Stimulated activated CD4-positive, alpha-beta T cell treated with anti-CD3 and anti-CD28 coated beads, Interleukin-2, amount 100 ng/mL, for 48 hours (primary cell): ENCODE measurements at places on chromosomes 1 and 21.

- no peak for DNase-seq
Observed at GRCh38 chr1:65729259-65729658, 63.4 kb upstream of the PDE4B start.

- DNase-seq: no peak
Observed at GRCh38 chr1:46464915-46465314, 24.7 kb upstream of the DMBX1 start.

DNA sequence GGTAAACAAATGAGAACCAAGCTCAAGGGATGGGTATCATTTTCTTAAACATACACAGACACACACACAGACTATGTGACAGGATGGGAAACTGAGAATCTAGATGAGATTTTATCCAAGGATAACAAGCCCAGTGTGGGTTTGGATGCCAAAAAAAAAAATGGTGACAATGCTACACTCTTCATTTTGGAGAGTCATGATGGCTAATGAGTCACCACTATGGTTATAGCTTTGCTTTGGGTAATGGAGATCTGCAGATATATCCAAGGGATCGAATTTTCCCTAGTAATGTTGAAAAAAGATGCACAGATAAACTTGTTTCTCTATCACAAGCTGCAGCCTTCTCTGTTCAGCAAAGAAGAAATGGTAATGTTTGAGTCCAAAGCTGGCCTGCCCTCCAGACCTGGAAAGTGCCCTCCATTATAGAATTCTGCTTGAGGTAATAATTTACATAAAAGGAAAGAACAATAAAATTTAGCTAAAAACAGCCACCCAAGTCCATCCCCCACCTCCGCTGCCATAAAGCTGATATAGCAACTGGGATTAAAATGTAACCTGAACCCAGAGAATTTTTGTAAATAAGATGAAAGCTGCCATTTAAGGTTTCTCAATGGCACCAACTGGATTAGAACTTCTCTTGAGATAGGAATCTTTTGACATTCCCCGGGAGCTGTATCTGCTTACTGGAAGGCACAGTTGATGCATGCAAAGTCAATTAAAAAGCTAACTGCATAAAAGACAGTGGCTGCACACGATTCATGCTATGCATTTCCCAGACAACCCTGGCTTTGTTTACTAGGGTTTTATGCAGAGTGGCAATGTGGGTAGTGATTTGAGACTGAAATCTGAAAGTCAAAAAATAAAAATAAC lies 395.2 kb upstream of the LYPLAL1 start:
- DNase-seq: no peak

DNA sequence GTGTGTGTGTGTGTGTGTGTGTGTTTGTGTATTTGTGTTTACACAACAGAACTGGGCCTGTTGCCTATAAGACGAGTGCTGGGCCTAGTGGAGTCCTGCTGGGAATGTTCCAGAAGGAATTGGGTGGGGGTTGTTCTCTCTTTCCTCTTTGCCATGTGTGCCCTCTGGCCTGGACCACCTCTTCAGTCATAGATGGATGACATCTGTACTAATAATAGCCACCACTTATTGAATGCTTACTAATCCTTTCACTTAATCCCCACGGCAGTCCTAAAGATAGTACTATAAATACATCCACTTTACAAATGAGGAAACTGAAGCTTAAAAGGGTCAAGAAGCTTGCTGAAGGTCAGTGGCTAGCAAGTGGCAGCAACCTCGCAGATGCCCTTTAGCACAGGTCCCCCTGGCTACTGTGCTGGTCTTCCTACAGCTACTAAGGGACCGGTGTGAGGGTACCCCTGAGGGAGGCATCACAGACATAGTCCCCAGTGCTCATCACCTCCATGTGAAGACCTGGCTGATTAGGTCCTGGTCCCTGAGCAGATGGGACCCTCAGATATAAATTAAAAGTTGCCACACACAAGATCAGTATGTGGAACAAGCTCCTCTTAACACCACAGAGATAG lies 55.2 kb upstream of the KIF1B start:
- no peak for DNase-seq

DNA sequence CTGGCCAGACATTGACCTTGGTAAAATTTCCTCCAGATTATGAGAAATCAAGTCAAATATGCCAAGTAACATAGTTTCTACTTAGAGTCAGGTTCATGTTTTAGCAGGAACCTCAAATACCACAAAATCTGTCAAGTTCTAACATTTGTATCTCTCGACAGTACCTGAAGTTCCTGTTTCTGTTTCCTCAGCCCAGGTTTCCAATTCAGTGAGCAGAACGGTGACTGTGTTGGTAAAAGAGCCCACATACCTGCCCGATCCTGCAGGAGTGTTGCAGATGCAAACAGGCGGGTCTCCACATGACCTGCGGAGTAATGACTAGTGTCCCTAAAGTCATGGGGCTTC lies 57.9 kb upstream of the LGALS8 start:
- DNase-seq: no peak

DNA sequence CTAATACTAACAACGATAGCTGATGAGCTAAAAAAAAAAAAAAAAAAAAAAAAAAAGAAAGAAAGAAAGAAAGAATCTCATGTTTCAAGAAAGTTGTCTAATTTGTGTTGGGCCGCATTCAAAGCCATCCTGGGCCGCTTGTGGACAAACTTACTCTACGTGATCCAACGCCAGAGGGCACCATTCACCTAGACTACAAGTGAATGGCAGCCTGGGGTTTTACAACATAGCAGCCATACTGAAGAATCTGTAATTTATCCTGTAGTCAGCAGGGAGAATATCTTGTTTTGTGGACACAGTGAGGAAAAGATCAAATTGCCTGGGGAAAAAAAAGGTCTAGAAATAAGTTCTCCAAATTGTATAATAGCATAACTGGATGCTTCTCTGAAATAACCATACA lies 47.0 kb downstream of the CYP2J2 start:
- DNase-seq: peak; percentile 33

DNA sequence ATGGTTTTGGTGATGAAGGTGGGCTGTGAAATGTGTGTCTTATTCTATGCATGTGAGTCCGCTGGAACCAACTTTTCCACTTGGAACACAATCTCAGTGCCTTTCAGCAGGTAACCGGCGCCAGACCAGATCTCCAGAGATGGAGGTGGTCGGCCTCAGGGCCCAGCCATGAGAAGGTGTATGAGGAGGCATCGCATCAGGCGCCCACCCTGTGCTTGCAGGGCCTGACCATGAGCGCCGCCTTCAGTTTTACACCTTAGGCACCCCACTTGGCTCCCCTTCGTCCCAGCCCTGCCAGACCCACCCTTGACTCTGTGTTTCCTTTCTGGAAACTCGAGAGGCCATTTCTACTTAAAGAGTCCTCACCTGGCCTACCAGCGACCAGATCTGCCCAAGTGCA lies 48.6 kb upstream of the ATF3 start:
- no peak for DNase-seq

DNA sequence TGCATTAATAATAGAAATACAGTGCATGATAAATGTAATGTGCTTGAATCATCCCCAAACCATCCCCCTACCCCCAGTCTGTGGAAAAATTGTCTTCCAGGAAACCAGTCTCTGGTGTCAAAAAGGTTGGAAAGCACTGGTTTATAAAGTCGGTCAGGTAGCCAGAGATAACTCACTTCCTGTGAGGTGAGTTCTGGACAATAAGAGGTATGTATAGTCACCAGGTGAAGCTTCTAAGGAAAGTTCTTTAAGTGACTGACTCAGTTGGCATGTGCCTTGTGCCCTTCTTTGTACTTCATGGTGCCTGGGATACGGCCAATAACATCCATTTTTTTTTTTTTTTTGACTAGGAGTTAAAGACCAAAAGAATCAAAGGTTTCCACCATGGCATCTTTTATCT lies 103.7 kb downstream of the GPATCH2 start:
- no peak for DNase-seq

GRCh38 chr1:30748098-30748698 lies 9.4 kb downstream of the LAPTM5 start:
- DNase-seq: no peak

- DNase-seq: peak; percentile 88
Observed at GRCh38 chr1:12177999-12178441, 11.2 kb downstream of the TNFRSF1B start.

DNA sequence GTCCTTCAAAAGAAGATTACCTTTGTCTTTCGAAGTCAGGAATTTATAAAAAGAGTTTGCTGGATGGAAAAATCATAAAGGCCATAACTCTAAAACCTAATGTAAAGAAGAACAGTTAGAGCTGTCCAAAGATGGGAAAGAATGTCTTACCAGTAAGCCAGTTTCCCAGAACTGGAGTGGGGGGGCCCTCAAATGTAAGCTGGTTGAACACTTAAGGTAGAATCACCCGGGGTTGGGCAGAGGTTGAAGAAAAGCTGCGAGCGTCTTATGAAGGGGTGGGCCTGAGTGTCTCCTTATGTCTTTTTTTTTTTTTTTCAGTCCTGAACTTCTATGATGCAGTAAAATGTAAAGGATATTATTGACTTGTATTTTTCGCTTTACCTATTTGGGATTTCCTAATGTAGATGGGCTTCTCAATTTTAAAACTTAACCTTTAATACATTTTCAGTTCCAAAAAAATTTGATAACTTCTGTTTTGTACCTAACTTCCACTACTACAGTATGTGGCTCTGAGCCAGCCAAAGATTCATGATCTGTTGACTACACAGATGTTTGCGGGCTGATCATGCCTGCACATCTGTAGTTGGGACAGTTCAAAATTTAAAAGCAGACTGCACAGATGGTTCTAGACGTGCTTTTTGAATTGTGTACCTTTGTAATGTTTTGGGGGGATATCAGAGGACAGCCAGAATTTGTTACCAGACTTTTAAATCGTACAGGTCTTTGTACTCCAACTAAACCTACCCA lies 43.6 kb downstream of the NFYC start:
- DNase-seq: no peak

GRCh38 chr1:102110586-102110985 lies 113.9 kb upstream of the OLFM3 start:
- DNase-seq: no peak

DNA sequence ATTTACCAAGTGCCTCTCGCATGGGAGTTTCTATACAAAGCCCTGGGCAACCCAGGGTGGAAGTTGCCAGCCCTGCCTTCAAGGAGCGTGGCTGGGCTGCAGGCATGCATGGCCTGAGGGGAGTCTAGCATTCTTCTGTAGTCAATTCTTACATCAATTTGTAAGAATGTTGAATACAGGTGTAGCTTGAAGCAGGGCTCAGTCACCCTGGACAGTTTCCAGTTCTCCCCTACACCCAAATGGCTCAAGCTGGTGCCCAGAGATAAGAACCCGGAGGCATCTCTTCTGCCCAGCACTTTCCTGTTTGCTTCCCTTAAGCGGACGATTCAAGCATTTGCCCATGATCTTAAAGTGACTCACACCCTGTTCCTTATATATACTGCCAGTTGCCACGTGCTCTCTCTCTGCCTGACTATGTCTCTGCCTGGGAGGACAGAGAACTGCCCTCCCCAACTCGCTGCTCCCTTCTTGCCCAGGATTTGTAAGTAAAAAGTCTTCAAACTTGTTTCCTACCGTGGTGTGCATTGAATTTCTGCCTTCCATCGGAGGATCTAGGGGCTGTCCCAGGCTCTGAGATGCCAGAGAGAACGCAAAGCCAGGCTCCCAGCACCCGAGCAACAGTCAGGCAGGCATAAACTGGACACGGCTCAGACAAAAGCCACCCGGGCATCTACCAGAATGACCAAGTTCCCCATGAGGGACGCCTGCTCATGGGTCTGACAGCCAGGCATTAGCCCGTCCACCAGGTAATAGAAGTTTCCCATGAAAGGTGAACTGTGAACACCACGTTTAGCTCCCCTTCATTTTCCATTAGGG lies 50.9 kb upstream of the AJAP1 start:
- DNase-seq: no peak

GRCh38 chr1:30404341-30404740 lies 319.0 kb downstream of the MATN1 start:
- no peak for DNase-seq

- no peak for DNase-seq
Observed at GRCh38 chr1:76864383-76864782, 2.9 kb upstream of the ST6GALNAC5 start.

DNA sequence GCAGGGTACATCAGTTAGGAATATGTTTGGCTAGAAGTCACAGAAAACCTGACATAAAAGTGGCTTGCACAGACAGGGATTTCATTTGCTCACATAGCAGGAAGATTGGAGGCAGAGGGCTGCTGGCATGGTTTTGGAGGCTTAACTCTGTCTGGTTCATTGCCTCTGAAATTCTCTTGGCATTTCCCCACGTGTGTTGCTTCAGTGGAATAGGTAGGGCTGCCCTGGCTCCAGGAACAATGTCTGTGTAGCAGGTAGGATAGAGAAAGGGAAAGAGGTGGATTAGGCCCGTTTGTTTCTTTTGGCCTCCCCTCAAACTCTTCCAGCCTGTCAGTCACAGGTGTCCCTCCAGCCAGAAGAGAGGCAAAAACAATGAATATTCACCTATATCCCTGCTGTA lies 20.5 kb upstream of the SIPA1L2 start:
- DNase-seq: no peak

DNA sequence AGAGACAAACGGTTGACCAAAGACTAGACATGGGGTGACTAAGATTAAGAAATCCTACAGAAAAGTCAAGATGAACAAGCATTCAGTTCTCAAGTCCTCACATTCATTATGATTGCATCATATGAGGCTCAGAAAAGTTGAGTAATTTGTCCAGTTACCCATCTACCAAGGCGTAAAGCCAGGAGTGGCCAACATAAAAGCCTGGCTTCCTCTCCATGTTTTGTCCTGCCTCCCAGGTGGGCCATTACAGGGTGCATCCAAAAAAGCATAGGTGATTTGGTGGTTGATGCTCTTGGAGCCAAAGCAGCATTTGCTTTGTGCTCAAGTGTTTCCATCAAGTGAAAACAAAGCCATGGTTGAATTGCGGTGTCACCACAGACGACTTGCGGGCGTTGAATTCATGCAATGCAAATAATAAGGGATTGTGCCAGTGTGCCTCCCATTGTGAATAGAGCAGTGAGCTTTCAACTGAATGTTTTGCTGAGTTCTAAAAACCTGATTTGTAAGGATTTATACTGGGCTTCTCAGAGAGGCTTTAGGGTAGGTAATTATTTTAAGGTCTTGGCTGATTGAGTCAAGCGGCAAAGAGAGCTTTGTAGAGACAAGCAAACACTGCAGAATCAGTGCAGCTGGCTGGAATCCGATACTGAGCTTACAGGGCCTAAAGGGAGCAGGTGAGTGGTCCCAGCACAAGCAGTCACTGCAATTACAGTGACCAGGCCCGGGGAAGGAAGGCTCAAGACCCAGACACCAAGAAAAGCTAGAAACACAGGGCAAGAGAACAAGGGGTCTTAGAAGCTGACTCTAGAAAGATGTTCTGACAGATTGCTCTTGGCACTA lies 54.1 kb downstream of the KCNJ15 start:
- DNase-seq: no peak

- DNase-seq: no peak
Observed at GRCh38 chr1:169874229-169874628, 19.5 kb downstream of the SCYL3 start.

DNA sequence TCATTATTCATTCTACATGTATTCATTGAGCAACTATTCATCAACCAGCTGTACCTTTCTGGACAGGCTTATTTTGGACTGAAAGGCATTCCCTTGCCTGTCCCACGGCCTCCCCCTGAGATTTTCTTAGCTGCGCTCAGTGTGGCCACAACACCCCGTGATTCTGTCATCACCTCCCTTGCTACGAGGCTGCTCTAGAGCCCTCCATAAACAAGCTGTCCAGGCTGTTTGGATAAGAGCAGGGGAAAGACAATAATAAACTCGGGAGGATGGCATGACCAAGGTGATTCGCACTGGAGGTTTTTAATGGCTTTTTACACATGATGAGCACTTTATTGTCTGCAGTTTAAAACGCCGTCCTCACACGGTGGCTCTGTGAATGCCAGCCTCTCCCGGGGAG lies 139.7 kb downstream of the ROR1 start:
- no peak for DNase-seq

- no peak for DNase-seq
Observed at GRCh38 chr1:174800216-174800851, 199.4 kb upstream of the CACYBP start.
